ENCODE measurements at places on chromosomes 5 and 9.
A peak's percentile ranks its signal among the peaks of the same experiment; 100 is the strongest.

- DNase-seq: no peak
These were observed 133.3 kb downstream of the CDK5RAP2 start for GRCh38 chr9:120446671-120447070.

DNA sequence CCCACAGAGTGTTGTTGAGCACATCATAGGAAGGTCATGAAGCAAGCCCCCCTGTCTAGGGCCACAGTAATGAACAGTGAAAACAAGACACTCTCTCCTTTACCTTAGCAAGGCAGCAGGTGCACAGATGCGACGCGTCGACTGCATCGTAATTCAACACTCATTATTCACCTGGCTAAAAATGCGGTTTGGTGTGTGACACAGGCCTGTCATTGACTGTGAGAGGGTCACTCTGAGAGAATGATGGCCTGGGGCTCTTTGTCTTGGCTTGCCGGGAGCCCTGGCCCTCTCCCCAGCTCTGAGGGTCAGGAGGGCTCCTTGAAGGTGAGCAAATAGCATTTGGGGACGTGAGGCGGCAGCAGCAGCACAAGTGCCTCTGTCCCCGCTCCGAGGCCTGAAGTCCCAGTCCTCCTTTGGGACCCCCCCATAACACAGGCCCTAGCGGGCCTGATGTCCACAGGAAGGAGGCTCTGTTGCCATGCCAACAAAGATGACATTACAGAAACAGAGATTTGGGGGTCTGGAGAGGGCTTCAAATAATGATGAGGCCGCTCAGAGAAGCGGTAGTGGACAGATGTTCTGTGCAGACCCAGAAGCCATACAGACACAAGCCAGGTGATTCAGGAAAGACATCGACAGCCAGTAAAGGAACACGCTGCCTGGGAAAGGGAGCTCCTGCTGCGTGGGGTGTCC is 46.7 kb downstream of the SHB start:
- DNase-seq: no peak

DNA sequence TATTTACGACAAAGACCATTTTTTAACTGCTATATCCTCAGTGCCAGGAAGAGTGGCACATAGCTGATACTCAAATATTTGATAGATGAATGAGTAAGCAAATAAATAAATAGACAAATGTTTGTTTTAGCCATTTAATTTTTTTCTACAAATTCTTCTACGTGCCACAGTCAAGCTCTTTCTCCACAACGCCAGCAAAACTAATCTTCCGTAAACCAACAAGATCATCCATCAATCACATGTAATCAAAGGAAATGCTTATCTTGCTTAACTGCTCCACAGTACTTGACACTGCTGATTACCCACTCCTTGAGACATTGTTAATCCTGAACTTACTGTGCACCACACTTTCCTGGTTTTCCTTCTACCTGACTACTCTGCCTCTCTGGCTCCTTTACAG is 136.7 kb downstream of the EDIL3 start:
- no peak for DNase-seq

DNA sequence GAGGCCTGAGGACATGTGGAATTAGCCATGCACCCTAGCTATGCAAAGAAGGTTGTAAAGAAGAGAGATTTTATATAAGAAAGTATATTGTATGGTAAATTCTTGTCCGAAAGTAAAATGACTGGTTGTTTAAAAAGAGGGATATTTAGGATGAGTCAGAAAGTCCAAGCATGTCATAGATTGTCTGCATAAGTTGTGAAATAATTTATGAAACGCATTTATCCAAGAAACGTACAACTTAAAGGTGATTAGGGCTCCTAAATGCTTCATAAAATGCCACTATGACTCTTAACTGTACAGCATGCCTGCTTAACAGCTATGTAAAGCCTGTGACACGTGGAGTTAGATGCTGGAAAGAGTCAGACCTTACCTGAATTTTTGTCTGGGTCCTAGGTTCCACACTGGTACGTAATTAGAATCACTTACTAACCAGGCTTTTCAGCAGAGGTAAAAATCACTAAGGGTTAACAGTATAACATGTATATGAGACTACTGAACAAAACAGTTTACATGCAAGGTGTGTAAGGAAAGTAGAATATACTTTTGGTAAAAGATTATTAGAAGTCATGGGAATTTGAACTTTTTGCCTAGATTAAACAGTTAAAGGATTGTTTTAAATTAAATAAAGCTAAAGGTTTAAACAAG is 37.0 kb upstream of the ARL15 start:
- DNase-seq: no peak

GRCh38 chr9:89549031-89549644 is 51.2 kb upstream of the SEMA4D start:
- peak; percentile 84 for DNase-seq

DNA sequence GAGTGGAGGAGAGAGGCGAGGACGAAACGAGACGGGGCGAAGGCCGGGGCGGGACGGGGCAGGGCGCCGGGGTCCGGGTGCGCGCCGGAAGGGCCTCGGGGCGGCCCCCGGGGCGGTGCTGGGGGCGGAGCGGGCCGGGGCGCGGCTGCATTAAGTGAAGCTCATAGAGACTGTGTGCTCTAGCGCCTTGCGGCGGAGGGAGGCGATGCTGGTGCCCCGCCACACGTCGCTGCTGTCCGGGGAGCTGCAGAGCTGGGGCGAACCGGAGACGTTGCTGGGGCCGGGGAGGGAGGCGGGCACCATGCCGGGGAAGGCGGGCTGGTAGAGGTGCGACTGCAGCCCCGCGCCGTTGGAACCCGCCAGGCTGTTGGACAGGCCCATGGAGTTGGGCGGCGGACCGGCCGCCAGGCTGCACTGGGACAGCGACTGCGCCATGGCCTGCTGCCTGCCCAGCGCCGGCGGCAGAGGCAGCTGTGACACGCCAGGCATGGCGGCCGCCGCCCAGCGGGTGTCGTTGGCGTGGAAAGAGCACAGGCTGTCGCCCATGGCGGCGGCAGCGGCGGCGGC is 8.3 kb downstream of the OTP start:
- DNase-seq: peak; percentile 67

GRCh38 chr9:84642553-84643141 is 26.9 kb upstream of the NTRK2 start:
- no peak for DNase-seq

GRCh38 chr5:129496421-129496820 is 36.3 kb downstream of the ADAMTS19 start:
- no peak for DNase-seq

DNA sequence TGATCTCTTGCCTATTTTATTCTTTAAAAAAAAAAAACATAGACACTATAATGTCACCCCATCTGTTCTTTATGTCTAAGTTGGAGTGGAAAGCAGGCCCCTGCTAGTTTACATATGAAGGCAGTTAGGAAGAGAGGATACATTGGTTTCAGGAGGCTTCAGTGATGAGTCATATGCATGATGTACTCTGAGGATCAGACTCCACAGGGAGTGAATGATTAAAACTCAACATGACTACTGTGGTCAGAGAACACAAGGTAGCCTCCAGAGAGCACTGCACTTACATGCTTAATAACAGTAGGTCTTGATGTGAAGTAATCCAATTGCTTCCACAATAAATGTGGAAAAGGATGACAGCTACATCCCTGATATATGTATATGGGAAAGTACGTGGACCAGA is 22.7 kb upstream of the FSTL4 start:
- no peak for DNase-seq

GRCh38 chr9:592733-593132 is 248.8 kb upstream of the DMRT1 start:
- no peak for DNase-seq

DNA sequence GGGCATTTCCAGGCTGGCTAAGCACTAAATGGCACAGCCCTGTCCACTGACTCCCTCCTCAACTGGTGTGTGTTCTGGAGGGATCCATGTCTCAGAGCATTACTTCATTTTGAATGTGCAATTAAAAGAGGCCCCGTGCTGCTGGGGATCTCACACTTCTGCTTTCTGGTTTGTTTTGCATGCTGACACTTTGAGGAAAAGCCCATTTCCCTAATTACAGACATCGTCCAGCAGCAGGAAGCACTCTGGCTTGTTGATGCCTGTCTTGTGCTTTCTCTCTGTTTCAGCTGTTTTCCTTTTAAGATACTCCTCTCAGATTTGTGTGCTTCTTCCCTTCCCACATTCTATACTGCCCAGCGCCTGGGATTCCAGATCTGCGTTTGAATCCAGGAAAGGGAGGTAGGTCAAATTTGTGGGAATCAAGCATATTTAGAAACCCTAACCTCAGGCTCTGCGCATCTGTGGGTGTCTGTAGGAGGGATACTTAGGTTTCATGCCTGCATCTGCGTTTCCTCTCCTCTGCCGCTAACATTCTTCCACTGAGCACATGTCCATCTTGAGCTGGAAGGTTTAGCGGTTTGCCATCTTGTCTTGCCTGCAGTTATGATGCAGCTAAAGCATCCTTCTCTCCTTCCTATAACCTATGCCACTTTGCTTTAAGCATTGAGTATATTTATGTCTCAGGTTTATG is 25.7 kb downstream of the SYK start:
- no peak for DNase-seq

- no peak for DNase-seq
These were observed 74.9 kb downstream of the PDE8B start for GRCh38 chr5:77285251-77285841.

DNA sequence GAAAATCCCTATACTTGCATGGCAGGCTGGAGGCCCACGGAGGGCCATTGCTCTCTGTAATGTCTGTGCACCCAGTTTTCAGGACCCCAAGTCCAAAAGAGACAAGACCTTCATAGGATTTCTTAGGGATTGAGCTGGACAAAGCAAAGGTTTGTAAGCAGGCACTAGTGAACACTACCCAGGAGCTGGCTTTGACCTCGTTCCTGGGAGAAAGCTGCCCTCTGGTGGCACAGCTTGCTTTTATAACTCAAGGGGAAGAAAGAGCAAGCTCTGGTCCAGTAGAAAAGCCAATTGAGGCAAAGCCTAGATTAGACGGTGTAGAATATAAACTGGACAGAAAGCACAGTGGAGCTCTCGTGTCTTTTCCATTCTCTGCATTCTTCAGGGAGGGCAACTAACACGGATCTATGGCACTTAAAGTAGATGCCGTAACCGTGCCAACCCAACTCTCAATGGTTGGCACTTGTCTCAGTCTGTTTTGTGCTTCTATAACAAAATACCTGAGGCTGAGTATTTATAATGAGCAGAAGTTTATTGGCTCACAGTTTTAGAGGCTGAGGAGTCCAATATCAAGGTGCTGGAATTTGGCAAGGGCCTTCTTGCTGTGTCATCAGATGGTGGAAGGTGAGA is 7.9 kb downstream of the GABRP start:
- peak; percentile 54 for DNase-seq

DNA sequence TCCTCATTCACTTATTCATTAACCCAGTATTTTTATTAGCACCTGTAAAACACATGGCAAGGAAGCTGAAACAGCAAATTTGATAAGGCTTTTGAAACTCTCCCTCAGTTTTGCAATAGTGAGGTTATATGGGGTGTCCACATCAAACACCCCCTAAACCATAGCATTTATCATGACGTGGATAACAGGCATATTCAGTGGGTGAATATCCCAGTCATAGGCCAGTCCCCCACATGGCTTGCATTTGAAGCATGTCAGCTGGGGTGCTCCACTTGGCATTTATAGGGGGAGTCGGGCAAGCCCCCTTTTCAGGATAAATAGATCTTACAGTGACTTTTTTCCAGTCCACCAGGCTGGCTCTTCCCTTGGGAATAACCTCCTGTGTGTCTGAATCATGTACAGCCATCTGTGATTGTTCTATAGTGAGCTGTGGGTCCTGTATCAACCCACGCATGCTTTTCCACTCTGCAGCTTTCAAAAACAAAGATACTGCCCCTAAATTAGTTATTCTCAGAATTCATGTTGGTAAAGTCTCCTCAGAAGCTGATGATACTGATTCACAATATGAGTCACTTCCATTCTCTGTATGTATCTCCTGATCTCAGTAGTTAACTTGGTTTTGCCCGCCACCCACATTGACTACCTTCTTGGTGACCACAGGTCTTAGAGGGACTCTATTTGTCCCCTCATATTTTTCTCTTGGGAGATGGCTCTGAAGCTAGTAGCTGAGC is 84.4 kb upstream of the SPIN1 start:
- DNase-seq: peak; percentile 6

GRCh38 chr5:73728493-73729273 is 102.7 kb downstream of the ARHGEF28 start:
- no peak for DNase-seq

DNA sequence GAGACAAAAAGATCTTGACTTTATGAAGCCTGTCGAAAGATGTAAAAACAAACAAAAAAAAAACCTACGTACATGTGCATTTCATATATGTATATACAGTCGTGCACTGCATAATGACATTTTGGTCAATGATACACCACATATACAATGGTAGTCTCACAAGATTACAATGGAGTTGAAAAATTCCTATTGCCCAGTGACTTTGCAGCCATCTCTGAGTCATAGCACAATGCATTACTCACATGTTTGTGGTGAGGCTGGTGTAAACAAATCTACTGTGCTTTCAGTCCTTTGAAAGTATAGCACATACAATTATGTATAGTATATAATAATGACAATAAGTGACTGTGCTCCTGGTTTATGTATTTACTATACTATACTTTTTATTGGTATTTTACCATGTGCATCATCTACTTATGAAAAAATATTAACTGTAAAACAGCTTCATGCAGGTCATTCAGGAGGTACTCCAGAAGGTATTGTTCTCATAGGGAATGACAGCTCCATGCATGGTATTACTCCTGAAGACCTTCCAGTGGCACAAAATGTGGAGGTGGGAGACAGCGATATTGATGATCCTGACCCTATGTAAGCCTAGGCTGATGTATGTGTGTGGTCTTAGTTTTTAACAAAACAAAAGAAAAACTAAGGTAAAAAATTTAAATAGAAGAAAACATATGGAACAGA is 73.7 kb upstream of the FST start:
- no peak for DNase-seq

GRCh38 chr5:132256783-132257130 is 739 bp upstream of the PDLIM4 start:
- no peak for DNase-seq

DNA sequence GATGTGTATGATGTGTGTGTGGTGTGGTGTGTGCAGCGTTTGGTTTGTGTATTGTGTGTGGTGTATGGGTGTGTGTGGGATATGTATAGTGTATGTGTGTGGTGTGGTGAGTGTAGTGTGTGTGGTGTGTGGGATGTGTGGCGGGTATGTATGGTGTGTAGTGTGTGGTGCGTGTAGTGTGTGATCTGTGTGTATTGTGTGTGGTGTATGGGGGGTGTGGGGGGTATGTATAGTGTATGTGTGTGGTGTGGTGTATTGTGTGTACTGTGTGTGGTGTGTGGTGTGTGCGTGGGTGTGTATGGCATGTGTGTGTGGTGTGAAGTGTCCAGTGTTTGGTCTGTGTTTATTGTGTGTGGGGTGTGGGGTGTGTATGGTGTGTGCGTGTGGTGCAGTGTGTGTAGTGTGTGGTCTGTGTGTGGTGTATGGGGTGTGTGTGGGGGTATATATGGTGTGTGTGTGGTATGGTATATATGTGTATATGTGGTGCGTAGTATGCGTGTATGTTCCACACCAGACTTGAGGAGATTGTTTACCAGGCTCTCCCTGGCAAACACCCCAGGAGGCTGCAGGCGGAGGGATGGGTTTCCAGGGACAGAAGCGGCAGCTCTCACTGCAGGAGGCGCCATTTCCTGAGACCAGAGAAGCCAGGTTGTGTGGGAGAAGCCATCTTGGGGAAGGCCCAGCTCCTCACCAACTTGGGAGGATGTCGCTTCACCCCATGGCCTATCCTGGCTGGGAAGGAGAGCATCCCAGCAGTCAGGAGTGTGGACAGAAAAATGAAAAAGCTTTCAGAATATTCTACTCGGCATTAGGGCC is 138.1 kb downstream of the NXNL2 start:
- DNase-seq: no peak

GRCh38 chr5:139058121-139058520 is 140.0 kb downstream of the SIL1 start:
- no peak for DNase-seq
